ENCODE measurements at places on chromosomes 7 and 10.

DNA sequence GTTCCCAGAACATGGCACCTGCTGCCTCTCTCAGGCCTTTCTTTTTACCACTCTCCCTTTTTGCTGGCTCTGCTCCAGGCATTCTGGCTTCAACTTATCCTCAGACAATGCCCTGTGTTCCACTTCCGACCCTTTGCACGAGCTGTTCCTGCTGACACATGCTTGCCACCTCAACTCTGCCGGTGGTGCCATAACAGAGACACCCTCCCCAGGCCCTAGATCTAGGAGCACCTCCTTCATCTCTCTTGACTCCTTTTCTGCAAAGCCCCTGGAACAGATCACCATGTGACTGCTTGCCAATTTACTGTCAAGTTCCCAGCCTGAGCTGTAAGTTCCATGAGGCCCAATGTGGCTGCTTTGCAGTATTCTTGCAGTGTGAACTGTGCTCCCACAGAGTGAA, 256.0 kb upstream of the MKI67 start:
- no peak for DNase-seq

DNA sequence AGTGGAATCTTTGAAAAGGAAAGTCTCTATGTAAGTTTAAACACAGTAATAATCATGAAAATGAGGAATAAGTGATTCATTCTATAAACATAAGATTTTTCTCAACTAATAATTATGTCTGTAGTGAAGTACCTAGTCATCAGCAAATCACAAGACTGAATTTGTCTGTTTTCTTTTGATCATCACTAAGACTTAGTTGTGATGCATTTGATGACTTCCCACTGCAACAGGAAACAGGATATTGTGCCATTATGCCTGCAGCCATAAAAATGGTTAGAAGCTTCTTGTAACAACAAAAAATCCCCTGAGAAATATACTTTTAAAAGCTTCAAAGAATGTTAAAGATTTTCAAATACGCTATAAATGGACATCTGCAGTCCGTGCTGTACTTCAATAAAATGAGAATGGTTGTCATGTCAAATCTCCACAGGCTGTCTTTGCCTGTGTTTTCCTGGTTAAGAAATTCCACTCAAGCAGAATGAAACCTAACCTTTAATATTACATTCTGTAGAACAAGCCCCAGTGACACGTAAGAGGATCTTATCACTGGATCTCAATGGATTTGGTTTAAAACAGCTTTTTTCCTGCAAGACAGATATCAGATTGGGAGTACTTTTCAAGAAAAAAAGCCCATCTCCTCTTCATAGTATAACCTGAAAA, 1262.3 kb upstream of the PHF14 start:
- DNase-seq = no peak

- no peak for DNase-seq
Measured at GRCh38 chr7:66967029-66967428, 28.4 kb downstream of the SBDS start.

DNA sequence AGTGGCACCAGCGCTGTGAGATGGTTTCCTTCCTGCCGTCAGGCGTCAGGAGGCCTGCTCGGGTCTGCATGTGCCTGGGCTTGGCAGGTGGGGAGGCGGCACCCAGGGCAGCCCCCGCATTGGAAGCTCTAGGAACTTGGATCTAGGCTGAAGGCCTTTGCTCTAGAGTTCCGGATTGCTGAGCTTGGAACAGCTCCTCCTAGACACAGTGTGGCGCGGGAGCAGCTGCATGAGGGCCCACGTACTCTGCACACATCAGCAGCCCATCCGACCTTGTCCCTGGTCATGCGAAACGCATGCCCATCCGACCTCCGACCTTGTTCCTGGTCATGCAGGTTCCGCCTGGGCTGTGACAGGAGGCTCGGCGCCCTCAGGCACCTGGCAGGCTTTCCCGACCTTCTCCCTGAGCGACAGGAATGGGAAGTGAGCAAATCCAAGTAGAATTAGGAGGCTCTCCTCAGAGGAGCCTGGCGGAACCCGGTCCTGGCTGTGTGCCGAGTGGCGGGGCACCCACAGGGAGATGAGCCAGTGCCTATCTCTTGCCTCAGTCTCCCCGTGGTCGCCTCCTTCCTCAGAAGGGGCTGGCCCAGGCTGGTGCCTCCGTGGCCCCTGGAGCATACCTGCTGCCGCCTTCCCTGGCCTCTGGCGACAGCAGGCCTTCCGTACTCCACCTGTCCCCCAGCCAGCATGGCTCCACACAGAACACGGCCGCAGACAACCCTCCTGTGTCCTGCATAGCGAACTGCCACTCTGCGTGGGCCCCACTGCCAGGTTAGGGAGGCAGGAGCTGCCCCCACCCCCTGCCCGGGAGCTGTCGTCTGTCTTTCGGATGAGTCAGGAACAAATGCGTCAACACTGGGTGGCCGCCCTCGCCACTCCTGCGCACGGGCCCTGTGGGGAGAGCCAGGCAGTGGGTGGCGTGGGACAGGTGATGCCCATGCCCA, 12.0 kb downstream of the GET4 start:
- no peak for DNase-seq

- DNase-seq = no peak
Measured at GRCh38 chr7:107109955-107110354, 58.8 kb upstream of the HBP1 start.

GRCh38 chr10:89346405-89347254, 18.8 kb downstream of the IFIT3 start:
- DNase-seq = no peak

- DNase-seq = peak; percentile 32
Measured at GRCh38 chr7:82755705-82756551, 312.4 kb upstream of the CACNA2D1 start.

GRCh38 chr7:115933471-115933870, 97.1 kb downstream of the TFEC start:
- DNase-seq = no peak

DNA sequence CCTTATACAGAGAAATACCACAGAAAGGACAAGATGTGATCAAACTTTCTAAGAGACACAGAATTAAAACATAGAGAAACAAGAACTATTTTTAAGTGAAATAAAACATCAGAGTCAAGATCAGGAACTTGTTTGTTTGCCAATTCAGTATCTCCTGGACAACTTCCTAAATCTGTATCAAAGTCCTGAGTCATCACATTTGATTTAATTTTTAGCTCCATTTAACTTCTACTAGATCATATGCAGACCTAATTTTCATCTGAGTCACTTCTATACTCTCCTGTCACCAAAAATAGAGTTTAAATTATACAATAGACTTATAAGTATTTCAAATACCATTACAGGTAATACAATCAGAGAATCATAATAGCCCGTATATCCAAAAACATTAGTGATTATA, 268.1 kb downstream of the PRKG1 start:
- DNase-seq = no peak

- no peak for DNase-seq
Measured at GRCh38 chr10:53808677-53809372, 992.2 kb downstream of the PCDH15 start.

GRCh38 chr10:1738950-1739349, 1.6 kb upstream of the ADARB2 start:
- no peak for DNase-seq

DNA sequence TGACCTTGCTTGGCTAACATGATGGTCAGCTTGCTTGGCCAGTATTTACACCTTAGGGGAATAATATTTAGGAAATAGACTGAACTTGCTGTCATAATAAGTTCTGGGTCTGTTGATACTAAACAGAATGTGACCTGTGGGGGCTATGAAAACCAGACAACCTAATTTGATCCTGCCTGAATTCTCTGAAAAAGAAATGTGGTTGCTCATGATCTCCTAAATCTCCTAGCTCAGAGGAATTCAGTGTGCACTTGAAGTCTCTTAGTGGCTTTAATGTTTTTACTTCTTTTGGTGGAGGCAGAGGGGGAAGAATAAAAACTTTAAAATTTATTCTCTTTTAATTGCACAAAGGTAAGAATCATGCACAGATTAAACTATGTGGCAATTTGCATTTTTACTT, 205.2 kb downstream of the SEC23IP start:
- no peak for DNase-seq

DNA sequence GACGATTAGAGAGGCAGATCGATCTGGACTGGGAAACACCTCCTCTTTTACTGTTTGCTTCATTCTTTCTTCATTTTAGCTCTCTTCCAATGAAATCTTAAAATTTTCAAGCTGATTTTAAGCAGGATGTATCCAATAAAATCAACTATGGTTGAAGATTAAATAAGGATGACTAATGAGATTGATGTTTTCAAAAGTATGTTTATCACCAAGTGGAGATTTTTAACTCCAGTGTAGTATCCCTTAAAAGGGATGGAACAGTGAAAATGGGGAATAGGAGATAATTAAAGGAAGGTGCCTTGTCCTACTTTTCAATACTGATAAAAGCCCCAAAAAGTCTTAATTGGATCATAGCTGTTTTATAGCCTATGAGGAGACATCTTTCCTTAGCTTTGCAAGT, 11.6 kb upstream of the LIPF start:
- DNase-seq = no peak

GRCh38 chr10:5274795-5275194, 78.2 kb downstream of the AKR1C4 start:
- DNase-seq = no peak

- DNase-seq = no peak
Measured at GRCh38 chr7:42688056-42688371, 223.9 kb downstream of the C7orf25 start.

GRCh38 chr7:38169847-38170246, 8.2 kb upstream of the STARD3NL start:
- DNase-seq = peak; percentile 45

DNA sequence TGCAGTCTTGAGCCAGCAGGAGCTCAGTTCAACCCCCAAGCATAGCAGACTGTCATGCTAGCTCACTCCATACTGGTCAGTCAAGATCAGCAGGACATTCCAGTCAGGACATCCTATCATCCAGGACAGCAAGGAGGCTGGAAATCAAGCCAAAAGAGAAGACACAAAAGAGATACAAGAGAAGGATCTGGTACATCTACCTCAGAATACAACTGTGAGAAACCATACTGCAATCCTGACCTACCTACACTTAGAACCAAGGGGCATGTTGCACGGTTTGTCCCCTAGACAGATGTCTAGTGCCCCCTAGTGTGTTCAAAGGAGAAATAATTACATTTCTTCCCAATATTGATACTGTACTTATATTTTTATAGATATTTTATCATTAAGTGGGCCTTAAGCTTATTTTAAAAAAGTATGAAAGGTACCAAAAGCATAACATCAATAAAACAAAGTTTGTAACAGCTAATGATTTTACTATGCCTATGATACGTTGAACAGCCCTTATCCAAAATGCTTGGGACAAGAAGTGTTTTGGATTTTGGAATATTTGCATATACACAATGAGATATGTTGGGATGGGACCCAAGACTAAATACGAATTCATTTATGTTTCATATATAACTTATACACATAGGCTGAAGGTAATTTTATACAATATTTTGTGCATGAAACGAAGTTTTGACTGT, 26.7 kb downstream of the ERCC6 start:
- DNase-seq = no peak

DNA sequence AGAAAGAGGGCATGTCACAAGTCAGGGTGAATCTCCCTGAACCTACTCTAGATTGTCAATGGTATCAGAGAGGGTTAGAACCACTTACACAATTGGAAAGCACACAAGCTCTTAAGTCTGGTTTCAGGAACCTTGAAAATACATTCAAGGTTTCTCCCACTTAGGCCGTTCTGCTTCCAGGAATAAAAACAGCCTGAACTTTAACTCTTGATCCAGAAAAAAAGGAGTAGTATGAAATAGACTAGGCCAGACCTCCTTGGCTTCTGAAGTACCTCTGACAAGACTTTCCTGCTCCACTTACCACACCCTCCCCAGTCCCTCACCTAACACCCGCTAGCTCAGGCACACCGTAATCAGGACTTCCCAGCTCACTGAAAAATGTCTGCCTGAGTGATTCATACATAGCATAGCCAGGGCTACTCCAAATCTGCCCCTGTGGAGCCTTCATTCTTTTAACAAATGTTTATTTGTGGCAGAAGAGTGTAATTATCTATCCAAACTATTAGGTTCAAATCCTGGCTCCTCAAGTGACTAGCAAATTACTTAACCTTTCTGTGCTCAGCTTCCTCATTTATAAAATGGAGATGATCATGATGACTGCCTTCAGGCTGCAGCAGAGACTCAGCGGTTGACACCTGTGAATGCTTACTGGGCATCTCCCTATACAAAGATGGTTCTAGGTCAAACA, 30.3 kb upstream of the IL6 start:
- no peak for DNase-seq

DNA sequence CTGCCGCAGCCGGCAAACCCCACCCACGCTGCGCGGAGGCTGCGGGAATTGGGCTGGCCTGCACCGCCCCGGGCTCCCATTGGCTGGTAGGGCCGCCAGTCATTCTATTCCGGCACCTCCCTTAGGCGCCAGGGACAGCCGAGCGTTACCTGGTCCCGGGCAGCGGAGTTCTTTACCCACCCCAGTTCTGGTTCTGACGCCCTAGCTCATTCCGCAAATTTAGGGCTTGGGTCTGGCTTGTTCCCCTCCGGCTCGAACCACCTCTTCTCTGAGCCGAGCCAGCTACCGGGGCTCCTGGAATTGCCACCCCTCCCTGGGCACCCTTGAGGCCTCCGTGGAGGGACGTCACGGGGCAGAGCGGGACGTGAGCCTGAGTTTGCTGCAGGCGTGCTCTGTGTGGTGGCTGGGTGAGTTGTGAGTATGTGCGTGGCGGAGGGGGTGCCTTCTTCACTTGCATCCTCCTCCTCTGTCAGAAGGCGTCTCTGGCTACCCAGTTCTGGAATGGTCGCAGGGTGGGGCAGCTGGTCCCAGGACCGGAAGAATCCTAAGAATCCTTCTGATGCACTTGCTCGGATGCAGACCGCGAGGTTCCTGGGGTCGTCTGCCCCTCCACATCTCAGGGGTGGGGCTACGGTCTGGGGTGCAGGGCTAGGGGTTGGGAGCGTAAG, at the start of the genes PDZD7 and SFXN3:
TSS of gene PDZD7 (minus strand) at position 2 of the 668 bp plus-strand sequence. CDS start 910 bp downstream, outside the sequence.
TSS of gene SFXN3 (plus strand) at position 107 of the 668 bp plus-strand sequence. CDS start 3,461 bp downstream, outside the sequence.
- no peak for DNase-seq

GRCh38 chr7:131047651-131048304, 279.9 kb upstream of the MKLN1 start:
- no peak for DNase-seq

- no peak for DNase-seq
Measured at GRCh38 chr7:109713366-109713765, 1143.7 kb downstream of the DNAJB9 start.

DNA sequence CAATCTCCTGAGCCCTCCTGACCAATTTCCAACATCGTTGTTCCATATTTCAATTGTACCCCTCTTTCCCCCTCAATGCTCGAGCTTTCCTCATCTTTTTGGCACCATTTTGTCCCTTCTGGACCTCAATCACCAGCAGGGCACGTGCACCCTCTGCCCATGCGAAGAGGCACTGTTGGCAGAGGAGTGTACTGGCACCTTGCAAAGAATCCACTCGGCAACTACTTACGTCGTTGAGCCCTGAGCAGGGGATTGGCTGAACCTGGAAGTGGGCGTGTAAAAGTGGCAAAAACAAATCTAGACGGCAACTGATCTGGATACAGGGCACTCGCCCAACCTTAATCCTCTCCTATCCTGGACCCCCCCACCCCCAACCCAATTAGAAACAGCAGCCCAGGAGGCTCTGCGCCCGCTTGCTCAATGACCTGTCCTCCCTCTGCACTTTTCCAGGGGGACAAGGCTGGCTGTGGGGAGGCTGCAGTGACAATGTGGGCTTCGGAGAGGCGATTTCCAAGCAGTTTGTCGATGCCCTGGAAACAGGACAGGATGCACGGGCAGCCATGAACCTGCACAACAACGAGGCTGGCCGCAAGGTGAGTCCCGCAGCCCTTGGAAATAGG, 18.8 kb downstream of the WNT8B start:
- DNase-seq = peak; percentile 65

Measured in non-pigmented ciliary epithelial cell (primary cell).